ENCODE measurements at places on chromosomes 16 and 17. TPM values are rescaled to one million over a fixed set of nuclear protein-coding genes. Genes with fewer than 3 reads are reported as not detected.

GRCh38 chr17:1933875-1934715 lies 91.0 kb downstream of the RTN4RL1 start:
- no peaks in the 10 kb centered on the region for H3K27me3 ChIP-seq
- no peaks in the 10 kb centered on the region for H3K36me3 ChIP-seq
- no peak overlapping the region for H3K27ac ChIP-seq
- no peak overlapping the region for H3K4me3 ChIP-seq
- DNase-seq, result no peak
- H3K4me1 ChIP-seq, result peaks cover 9% of the 10 kb centered on the region

DNA sequence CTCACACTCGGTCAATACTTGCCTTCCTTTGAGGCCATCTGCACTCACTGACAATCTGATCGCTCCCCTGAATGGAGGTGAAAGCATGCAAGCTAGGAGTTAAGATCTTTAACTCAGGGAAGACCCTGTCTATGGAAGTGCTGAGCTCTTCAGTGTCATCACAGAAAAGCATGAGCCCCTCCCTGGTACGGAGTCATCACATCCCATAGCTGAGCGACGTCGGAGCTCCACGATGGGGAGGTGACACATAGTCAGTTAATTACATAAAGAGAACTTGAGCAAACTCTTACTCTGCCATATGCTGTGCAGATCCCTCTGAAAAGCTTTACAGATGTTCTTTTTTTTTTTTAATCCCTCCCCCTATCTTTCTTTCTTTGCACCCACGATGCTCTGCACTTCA lies 463.2 kb downstream of the WWOX start:
- peaks cover 8% of the 10 kb centered on the region for H3K4me1 ChIP-seq
- no peaks in the 10 kb centered on the region for H3K27me3 ChIP-seq
- DNase-seq, result no peak
- H3K27ac ChIP-seq, result no peak overlapping the region

- H3K4me1 ChIP-seq, result no peaks in the 10 kb centered on the region
- H3K36me3 ChIP-seq, result no peaks in the 10 kb centered on the region
- no peaks in the 10 kb centered on the region for H3K27me3 ChIP-seq
- no peak overlapping the region for H3K27ac ChIP-seq
- no peak for DNase-seq
Measured at GRCh38 chr17:15900871-15901270, 44.1 kb upstream of the ADORA2B start.

- H3K36me3 ChIP-seq, result no peaks in the 10 kb centered on the region
- H3K27ac ChIP-seq, result no peak overlapping the region
- no peak for DNase-seq
- peaks cover 3% of the 10 kb centered on the region for H3K4me1 ChIP-seq
Measured at GRCh38 chr17:56641894-56642293, 48.4 kb downstream of the NOG start.

DNA sequence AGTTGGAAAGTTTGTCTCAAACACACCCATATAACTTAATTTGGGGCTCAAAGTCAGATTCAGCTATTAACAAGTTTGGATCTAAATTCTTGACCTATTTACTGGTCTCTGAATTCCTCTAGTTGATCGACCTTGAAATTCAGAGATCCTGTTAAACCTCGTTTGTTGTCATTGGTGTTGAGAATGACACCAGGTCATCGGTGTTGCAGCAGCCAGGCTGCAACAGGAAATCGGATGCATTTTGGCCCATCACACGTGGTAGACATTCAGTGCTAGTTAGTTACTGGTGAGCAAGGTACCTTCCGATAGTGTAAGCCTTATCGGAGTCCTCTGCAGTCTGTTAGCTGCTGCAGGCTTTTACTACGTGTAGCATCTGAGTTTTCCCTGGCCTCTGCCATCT lies 82.3 kb downstream of the WWP2 start:
- DNase-seq, result no peak
- no peak overlapping the region for H3K27ac ChIP-seq
- H3K4me3 ChIP-seq, result no peak overlapping the region
- H3K27me3 ChIP-seq, result no peaks in the 10 kb centered on the region

GALR2 gene
- total RNA-seq, result not detected

MRM1 gene
- total RNA-seq, result 11.7 TPM

UTS2R gene
- total RNA-seq, result not detected

GRIN2C gene
- not detected for total RNA-seq

TP53TG3 gene
- not detected for total RNA-seq
